ENCODE measurements at places on chromosomes 4 and X.

- DNase-seq, result no peak
These were observed 52.6 kb upstream of the CITED1 start for GRCh38 chrX:72358313-72358712.

- no peak for DNase-seq
These were observed 40.0 kb downstream of the SEPTIN11 start for GRCh38 chr4:76989391-76990061.

- DNase-seq, result no peak
These were observed 19.0 kb upstream of the DCX start for GRCh38 chrX:111431001-111431400.

- DNase-seq, result no peak
These were observed 357.7 kb downstream of the C4orf33 start for GRCh38 chr4:129453524-129454200.

DNA sequence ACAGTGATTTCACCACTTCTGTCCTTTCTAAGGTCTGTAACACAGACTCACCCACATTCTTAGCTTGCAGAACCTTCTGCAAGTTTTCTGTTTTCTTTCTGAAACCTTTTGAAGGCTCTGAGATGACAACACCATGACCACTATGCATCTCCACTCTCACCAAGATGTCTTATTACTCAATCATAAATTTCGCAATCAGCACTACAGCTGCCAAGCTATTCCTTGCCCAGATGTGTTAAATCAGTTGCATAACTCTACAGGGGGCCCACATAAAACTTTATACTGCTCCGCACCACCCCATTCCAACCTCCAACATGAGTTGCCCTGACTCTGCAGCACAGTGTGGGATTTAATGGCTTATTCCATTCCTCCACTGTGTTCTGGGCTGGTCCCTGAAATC, 229.9 kb downstream of the COL25A1 start:
- DNase-seq, result no peak

- no peak for DNase-seq
These were observed 19.8 kb downstream of the GAB1 start for GRCh38 chr4:143356493-143356892.

GRCh38 chr4:15675356-15675755, 6.3 kb upstream of the FAM200B start:
- no peak for DNase-seq

DNA sequence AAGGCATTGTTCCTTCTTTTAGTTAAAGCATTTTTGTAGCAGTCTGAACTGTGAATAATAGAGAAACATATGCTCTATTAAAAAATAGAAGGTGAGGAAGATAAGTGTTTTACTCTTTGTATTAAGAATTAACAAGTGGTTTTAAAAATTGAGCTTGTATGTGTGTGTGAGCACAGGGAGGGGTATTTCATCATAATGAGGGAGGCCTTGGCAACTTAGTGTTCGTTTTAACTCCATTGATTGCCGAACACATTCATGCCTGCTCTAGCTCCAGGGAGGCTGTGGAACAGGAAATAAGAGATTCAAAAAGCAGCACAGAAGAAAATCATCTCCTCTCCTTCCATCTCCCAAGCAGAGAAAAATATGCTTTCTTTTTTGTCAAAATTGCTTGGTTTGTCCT, 14.8 kb downstream of the SHROOM3 start:
- DNase-seq, result no peak

DNA sequence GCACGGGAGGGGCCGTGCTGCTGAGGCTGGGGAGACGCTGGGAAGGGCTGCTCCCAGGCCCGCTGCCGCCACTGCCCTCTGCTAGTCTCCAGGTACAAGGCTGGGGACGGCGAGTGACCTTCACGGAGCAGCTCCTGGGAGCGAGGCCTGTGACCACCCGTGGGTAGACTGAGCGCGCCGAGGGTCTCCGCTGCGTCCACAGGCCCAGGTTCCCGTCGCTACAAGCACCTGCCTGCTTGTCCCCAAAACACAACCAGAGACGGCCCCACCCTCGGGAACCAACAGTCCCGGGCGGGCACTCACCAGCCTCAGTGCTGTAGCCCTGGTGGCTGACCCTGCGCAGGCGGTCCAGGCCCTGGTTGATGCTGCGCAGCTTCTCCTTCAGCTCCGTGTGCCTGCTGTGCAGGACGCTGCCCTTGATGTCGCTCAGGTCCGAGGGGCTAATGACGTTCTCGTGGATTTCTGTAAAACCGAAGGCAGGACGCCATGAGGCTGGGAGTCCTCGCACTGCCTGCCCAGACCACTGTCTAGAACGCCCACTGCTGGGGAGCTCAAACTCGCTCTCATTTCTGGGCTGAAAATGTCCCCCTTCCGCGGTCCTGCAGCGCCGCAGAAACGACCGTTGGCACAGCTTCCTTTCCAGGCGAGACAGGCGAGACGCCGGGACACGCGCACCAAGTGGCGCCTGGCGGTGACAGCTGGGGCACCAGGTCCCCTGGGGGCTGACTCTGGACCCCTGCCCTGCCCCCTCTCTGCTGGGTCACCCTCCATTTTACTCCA, 14.3 kb downstream of the LRPAP1 start:
- no peak for DNase-seq
